H9 (cell line): ENCODE measurements at places on chromosomes 4 and X.

GRCh38 chrX:98398542-98398941 is 1514.8 kb downstream of the RPA4 start:
- no peaks in the 10 kb centered on the region for H3K4me1 ChIP-seq
- no peaks in the 10 kb centered on the region for H3K27me3 ChIP-seq

GRCh38 chr4:56863441-56864139 is 42.1 kb upstream of the SPINK2 start:
- DNase-seq = no peak
- no peak overlapping the region for H3K4me3 ChIP-seq
- no peaks in the 10 kb centered on the region for H3K36me3 ChIP-seq

GRCh38 chr4:23770011-23770410 is 119.8 kb downstream of the PPARGC1A start:
- no peaks in the 10 kb centered on the region for H3K27me3 ChIP-seq
- peaks cover 3% of the 10 kb centered on the region for H3K4me1 ChIP-seq
- H3K4me3 ChIP-seq = no peak overlapping the region
- H3K36me3 ChIP-seq = no peaks in the 10 kb centered on the region
- DNase-seq = no peak

- H3K4me1 ChIP-seq = no peaks in the 10 kb centered on the region
- H3K27me3 ChIP-seq = no peaks in the 10 kb centered on the region
- no peak overlapping the region for H3K4me3 ChIP-seq
- H3K27ac ChIP-seq = no peak overlapping the region
- DNase-seq = no peak
- H3K36me3 ChIP-seq = no peaks in the 10 kb centered on the region
These were observed 295.4 kb upstream of the FAM241A start for GRCh38 chr4:111849746-111850284.

- H3K36me3 ChIP-seq = no peaks in the 10 kb centered on the region
- no peaks in the 10 kb centered on the region for H3K4me1 ChIP-seq
- H3K4me3 ChIP-seq = no peak overlapping the region
- DNase-seq = no peak
- no peaks in the 10 kb centered on the region for H3K27me3 ChIP-seq
These were observed 112.7 kb downstream of the CLCN5 start for GRCh38 chrX:50035126-50035525.

- peaks cover 17% of the 10 kb centered on the region for H3K36me3 ChIP-seq
- peak overlapping the region; percentile 91 for H3K27ac ChIP-seq
- H3K4me1 ChIP-seq = peaks cover 7% of the 10 kb centered on the region; the same call in 1 of the 2 replicates
- no peak for DNase-seq
- H3K27me3 ChIP-seq = no peaks in the 10 kb centered on the region
These were observed 143.4 kb upstream of the MED14 start for GRCh38 chrX:40878766-40879165.

DNA sequence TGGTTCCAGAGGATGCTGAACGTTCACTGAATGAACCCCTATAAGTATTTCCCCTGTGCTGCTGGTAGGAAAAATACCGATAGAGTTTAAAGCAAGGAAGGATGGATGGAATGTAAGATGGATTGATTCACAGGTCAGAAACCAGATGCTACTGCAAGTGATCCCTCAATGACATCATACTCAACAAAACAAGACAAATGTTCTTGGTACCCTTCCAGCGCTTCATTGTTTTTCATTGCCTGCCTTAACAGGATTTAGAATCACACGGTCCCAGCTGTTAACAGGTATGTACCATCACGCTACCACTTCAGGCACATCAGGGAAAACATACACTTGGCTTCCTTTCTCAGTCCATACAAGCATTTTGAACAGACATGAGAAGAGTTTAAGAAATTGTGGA is 118.1 kb upstream of the TLR3 start:
- no peaks in the 10 kb centered on the region for H3K36me3 ChIP-seq
- H3K4me3 ChIP-seq = no peak overlapping the region
- no peak for DNase-seq
- peaks cover 3% of the 10 kb centered on the region; the same call in 1 of the 2 replicates for H3K4me1 ChIP-seq
- no peak overlapping the region for H3K27ac ChIP-seq

DNA sequence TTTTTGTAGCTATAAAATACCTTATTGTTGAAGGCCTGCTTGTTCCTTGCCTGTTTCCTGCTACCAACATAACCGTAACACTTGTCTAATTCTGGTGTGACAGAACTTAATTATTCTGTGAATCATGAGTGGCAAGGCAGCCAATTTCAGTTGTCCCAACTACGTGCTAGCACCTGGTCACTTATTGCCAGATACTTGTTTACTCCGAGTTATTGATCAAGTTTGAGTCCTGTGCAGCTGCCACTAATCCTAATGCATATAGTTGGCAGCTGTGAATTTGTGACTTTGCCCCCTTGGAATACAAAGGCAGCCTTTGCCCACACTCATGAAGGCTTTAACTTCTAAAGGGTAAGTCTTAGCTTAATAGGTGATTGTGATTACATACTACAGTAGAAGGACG is 7.8 kb upstream of the RNF128 start:
- no peak overlapping the region for H3K4me3 ChIP-seq
- DNase-seq = no peak
- no peaks in the 10 kb centered on the region for H3K27me3 ChIP-seq
- H3K4me1 ChIP-seq = no peaks in the 10 kb centered on the region
- no peak overlapping the region for H3K27ac ChIP-seq

GRCh38 chr4:77615153-77615552 is 9.5 kb downstream of the CXCL13 start:
- no peaks in the 10 kb centered on the region for H3K36me3 ChIP-seq
- no peaks in the 10 kb centered on the region for H3K27me3 ChIP-seq
- H3K27ac ChIP-seq = no peak overlapping the region
- no peak for DNase-seq

- H3K27me3 ChIP-seq = peaks cover 13% of the 10 kb centered on the region; the same call in 1 of the 2 replicates
- no peak for DNase-seq
- no peaks in the 10 kb centered on the region for H3K36me3 ChIP-seq
- no peaks in the 10 kb centered on the region for H3K4me1 ChIP-seq
- H3K27ac ChIP-seq = no peak overlapping the region
These were observed 4.5 kb upstream of the TMEM255A start for GRCh38 chrX:120315776-120316175.

DNA sequence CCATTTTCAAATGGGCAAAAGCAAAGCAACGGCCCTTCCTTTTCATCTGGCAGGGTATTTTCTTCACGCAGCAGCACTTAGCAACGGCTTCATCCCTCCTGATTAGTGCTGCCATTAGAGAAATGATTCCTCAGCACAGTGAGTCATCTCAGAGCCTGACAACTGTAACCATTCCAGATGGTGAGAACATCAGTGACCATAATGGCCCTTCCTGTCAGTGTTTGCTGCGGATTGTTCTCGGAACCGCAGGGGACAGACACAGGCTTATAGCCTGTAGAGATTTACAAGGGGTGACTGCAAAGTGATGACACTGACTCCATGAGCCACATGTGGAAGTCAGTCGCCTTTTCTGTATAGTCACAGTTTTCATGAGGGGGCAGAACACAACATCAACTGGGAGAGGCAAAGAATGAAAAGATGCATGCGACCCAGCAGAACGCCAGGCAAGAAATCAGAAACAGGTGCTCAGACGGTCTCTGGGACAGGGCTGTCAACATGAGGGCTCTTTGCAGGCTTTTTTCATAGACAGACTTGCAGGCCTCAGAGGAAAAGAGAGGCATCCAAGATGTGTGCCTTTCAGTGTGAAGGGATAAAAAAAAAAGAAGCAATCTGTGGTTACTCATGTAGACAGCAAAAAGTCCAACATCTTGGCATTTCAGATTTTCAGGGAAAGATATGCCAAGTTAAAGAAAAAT is 69.9 kb upstream of the FBXW7 start:
- H3K4me1 ChIP-seq = peaks cover 2% of the 10 kb centered on the region; the same call in 1 of the 2 replicates
- no peak for DNase-seq
- no peak overlapping the region for H3K4me3 ChIP-seq
- no peaks in the 10 kb centered on the region for H3K27me3 ChIP-seq
- no peak overlapping the region for H3K27ac ChIP-seq

DNA sequence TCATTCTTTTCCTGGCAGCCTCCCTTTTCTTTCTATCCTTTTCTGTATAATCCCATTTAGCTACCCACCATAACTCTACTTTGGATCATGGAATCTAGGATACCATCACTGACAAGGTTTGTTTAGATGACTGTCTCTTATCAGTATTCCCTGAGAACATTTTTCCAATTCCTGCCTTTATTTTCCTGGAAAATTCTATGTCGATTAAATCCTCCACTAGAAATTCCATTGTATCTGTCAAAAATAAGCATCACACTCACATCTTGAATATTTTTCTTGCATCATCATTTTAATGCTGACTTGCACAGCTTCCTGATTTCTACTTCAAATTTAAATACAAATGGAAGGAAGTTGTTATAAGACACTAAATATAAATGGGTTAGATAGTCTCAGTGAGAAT is 20.2 kb downstream of the TRIM2 start:
- no peaks in the 10 kb centered on the region; the same call in 1 of the 2 replicates for H3K36me3 ChIP-seq
- no peak overlapping the region for H3K27ac ChIP-seq
- H3K27me3 ChIP-seq = peaks cover 8% of the 10 kb centered on the region; the same call in 1 of the 2 replicates
- H3K4me1 ChIP-seq = 0 out of 2 replicates have a peak, but pooled peaks cover 3% of the 10 kb centered on the region
- H3K4me3 ChIP-seq = no peak overlapping the region
- DNase-seq = no peak

DNA sequence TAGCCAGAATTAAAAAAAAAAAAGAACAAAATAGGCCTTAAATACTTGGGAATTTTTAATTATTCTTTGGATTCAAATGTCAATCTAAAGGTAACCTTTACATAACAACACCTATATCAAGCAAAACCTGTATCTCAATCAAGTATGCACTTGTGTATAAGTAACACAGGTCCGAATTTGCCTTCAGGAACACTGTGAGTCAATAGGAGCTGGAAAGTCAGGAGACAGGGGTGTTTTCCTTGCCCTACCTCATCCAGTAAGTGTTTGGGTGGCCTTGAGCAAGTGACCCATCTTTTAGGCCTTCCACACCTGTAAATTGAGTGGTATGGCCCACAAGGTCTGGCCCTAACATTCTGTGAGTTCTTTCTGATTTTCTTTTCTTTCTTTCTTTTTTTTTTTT is 40.8 kb upstream of the VEGFD start:
- peaks cover 9% of the 10 kb centered on the region; the same call in 1 of the 2 replicates for H3K36me3 ChIP-seq
- no peak for DNase-seq
- no peak overlapping the region for H3K4me3 ChIP-seq

GRCh38 chrX:152960115-152960514 is 33.8 kb downstream of the PNMA5 start:
- H3K27ac ChIP-seq = no peak overlapping the region
- H3K4me3 ChIP-seq = no peak overlapping the region
- no peaks in the 10 kb centered on the region for H3K27me3 ChIP-seq
- no peaks in the 10 kb centered on the region for H3K4me1 ChIP-seq
- DNase-seq = no peak

- peaks cover 2% of the 10 kb centered on the region; the same call in 1 of the 2 replicates for H3K27me3 ChIP-seq
- H3K36me3 ChIP-seq = no peaks in the 10 kb centered on the region
- H3K27ac ChIP-seq = no peak overlapping the region
- no peak for DNase-seq
These were observed 174.1 kb downstream of the CBR4 start for GRCh38 chr4:168835880-168836454.

- peak overlapping the region; percentile 21 for H3K27ac ChIP-seq
- peak; percentile 68 for DNase-seq
- H3K27me3 ChIP-seq = no peaks in the 10 kb centered on the region
- H3K4me1 ChIP-seq = peaks cover 30% of the 10 kb centered on the region
- H3K36me3 ChIP-seq = no peaks in the 10 kb centered on the region; the same call in 1 of the 3 replicates
- H3K4me3 ChIP-seq = peak overlapping the region; percentile 30; the same call in 1 of the 3 replicates
These were observed 59.5 kb upstream of the KDR start for GRCh38 chr4:55184600-55185523.

GRCh38 chr4:127997534-127998388 is 32.6 kb downstream of the ABHD18 start:
- no peaks in the 10 kb centered on the region for H3K27me3 ChIP-seq
- H3K36me3 ChIP-seq = peaks cover 57% of the 10 kb centered on the region
- no peak overlapping the region for H3K4me3 ChIP-seq
- no peaks in the 10 kb centered on the region for H3K4me1 ChIP-seq

- H3K27ac ChIP-seq = no peak overlapping the region
- H3K4me1 ChIP-seq = no peaks in the 10 kb centered on the region
- peak overlapping the region; percentile 94 for H3K4me3 ChIP-seq
- H3K27me3 ChIP-seq = peaks cover 3% of the 10 kb centered on the region; the same call in 1 of the 2 replicates
- H3K36me3 ChIP-seq = no peaks in the 10 kb centered on the region
These were observed 744 bp downstream of the NPY5R start for GRCh38 chr4:163344147-163345125.

DNA sequence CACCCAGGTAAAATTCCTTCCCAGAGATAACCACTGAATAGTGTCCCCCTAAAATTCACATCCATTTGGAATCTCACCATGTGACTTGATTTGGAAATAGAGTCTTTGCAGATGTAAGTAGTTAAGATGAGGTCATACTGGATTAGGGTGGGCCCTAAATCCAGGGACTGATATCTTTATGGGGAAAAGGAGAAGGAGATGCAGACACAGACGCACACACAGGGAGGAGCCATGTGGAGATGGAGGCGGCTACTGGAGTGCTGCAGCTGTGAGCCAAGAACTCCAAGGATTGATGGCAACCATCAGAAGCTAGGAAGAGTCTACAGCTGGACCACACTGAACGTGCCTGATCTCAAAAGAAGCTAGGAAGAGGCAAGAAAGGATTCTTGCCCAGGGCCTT is 96.6 kb upstream of the SRD5A3 start:
- no peaks in the 10 kb centered on the region for H3K36me3 ChIP-seq
- peaks cover 12% of the 10 kb centered on the region; the same call in 1 of the 2 replicates for H3K4me1 ChIP-seq
- no peaks in the 10 kb centered on the region for H3K27me3 ChIP-seq
- no peak overlapping the region for H3K27ac ChIP-seq
- no peak overlapping the region for H3K4me3 ChIP-seq

- no peak for DNase-seq
- no peak within 1 kb of the TSS for H3K4me3 ChIP-seq
- H3K27me3 ChIP-seq = no peaks in the 10 kb centered on the region
- H3K36me3 ChIP-seq = no peaks in the 10 kb centered on the region
These were observed at the start of gene MMRN1 for GRCh38 chr4:89894649-89895550. TSS of gene MMRN1 (plus strand) at chr4:89894854. CDS start at chr4:89894972, 118 bp downstream.
